ENCODE measurements at places on chromosomes 2 and 18.

DNA sequence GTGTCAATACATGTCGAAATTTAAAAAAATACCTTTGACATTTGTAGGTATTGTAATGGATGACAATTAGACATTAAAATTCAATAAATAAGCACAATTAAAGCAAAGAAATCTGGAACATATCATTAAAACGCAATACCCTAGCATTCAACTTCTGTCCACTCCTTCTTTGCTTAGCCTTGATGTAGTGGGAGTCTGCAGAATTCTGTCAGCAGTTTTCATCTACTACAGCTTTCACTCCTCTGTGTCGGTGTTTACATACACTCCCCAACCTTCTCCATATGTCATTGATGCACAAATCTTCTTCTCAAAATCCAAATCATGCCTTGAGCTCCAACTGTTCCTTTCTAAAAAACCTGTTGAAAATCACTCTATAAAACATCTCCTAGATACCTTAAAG, 1380.6 kb downstream of the DSC3 start:
- no peak for DNase-seq

- no peak for DNase-seq
Observed at GRCh38 chr2:196086517-196087368, 18.1 kb upstream of the DNAH7 start.

DNA sequence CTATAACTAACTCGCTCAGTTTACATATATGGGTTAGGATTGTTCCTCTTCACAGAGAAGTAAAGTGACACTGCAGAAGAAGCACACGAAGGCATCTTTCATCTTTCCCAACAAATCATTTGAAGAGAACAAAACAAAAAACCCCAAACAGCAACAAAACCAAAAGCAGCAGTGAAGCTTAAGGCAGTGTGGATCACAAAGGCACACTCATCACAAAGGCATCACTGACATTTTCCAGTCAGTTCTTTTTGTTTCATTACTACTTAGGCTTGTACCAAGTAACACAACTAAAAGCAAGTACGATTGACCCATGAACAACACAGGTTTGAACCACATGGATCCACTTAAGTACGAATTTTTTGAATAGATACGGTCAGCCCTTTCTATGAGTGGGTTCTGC, 75.7 kb downstream of the RNF152 start:
- no peak for DNase-seq

- DNase-seq: no peak
Observed at GRCh38 chr2:12046641-12047040, 300.2 kb downstream of the LPIN1 start.

DNA sequence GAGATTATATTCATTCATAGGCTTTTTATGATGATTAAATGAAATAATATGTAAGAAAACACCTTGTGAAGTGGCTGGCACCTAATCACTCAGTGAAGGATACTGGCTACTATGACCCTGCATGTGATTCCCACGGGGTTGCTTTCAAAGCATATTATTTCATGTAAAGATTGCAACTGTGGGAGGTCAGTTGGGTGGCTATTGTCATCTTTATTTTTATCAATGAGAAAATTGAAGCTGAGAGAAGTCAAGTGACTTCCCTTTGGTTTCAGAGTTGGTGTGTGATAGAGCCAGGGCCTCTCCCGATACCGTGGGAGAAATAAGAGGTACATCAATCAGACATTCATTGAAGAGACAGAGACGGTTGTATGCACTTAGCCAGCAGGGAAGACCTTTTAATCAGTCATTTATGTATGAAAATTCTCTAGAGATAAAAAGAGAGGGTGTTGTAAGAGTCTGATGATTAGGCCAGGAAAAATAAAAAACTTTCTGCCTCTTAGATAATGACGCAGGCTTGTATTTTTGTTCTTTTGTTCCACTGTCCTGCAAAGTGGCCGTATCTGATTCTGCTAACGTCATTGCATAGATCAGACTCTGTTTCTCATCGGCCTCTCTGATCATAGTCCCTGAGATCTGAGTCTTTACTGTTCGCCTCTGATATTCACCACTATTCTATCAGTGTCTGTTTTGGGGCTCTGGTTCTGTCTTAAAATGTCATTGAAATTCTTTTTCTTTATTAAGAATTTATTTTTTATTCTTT, 50.5 kb downstream of the QPCT start:
- DNase-seq: no peak

GRCh38 chr2:172467382-172467781, 40.0 kb downstream of the ITGA6 start:
- DNase-seq: no peak

GRCh38 chr2:27078267-27079194, at the start of gene EMILIN1:
Gene EMILIN1, plus strand, starts transcription at chr2:27078615. Its CDS starts 451 bp downstream, at chr2:27079066.
- no peak for DNase-seq

DNA sequence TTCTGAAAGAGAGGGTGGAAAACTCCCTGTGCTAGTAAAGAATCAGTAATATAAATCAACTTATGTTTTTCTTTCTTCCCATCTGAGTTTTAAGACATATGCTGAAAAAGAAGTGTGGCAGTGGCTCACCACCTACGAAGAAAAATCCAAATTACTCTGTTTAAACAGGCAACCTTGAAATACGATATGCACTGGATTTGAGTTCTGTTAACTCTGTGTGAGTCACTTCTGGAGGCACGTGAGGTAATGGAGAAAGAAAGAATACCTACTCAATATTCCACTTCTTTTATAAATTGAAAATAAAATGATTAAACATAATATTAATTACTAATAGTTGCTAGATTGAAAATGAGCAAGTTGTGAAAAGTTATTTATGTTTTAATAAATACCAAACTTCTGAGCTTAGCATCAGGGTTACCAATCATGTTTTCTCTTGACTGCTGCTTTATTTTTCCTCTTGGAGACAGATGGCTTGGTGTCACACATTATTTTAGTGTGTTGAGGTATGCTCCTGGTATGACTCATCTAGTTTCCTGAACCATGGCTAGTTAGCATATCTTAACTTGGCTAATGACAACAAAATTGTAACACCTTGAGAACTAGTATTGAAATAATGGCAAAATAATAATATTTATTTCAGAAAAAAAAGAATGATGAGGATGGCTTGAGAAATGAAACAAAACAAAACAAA, 1705.5 kb upstream of the PIK3C3 start:
- DNase-seq: no peak

- peak; percentile 11 for DNase-seq
Observed at GRCh38 chr2:108927936-108928659, 60.9 kb downstream of the EDAR start.

GRCh38 chr18:12233378-12233777, 20.8 kb upstream of the CIDEA start:
- DNase-seq: no peak

DNA sequence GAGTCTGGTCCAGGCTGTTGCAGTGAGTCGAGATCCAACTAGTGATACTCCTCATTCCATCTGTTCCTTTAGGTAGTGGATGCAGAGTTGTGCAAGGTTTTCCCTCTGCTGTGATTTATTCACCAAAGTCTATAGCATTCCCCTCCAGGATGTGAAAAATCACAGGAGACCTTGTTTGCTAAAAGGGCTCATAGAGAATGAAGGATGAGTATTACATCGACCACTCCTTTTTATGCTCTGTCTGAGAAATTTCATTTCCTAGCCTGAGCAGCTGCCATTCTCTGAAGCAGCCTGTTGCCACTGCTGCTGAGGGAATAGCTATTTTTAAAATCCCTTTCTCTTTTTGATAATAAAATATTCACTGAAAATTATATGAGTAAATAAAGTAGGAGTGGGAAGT, 134.1 kb upstream of the LRRTM1 start:
- DNase-seq: no peak

DNA sequence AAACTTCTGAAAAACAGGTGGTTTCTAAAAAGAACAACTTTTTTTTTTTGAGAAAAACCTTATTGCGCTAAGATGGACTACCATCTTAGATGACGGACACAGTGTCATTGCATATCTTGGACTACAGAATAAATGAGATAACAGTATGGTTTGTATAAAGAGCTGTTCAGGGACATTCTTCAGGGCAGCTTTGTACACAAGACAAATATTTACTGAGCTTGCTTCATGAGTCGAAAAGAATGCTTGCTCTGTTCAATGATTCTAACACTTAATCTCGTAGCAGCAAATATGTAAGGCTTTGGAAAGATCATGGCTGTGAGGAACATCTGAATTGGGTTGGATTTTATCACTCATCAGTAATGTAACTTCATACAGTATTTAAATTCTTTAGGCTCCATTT, 282.5 kb upstream of the CWC22 start:
- no peak for DNase-seq

- DNase-seq: no peak
Observed at GRCh38 chr18:58054041-58054781, 10.2 kb downstream of the NEDD4L start.

GRCh38 chr18:21741562-21742314, 1.1 kb downstream of the MIB1 start:
- no peak for DNase-seq

DNA sequence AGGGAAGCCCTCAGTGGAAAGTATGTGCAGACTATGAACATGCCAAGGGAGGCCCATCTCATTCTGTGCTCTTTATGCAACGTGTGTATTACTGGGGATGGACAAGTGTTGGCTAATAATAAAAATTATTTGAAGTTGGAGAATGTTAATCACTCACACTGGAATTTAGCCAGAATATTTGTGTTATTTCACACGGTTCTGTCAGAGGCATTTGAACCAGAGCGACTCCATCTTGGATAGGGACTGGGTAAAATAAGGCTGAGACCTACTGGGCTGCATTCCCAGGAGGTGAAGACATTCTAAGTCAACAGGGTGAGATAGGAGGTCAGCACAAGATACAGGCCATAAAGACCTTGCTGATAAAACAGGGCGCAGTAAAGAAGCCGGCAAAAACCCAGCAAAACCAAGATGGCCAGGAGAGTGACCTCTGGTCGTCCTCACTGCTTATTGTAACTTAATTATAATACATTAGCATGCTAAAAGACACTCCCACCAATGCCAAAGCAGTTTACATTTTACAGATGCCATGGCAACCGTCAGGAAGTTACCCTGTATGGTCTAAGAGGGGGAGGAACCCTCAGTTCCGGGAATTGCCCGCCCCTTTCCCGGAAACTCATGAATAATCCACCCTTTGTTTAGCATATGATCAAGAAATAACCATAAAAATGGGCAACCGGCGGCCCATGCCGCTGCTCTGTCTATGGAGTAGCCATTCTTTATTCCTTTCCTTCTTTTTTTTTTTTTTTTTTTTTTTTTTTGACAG, 2.6 kb upstream of the FZD5 start:
- no peak for DNase-seq

DNA sequence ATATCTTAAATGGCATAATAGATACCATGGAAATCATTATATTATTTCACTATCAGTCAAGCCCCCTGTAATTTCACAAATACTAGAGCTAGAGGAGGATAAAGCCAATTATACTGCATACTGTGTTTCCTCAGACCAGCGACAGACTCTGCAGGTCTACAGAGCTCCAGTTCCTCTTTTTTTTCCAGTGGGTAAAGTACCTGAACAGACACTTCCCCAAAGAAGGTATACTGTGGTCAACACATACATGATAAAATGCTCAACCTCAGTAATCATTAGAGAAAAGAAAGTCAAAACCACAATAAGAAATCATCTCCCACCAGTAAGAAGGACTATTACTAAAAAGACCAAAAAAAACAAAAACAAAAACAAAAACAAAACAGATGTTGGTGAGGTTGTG, 44.6 kb downstream of the SCN7A start:
- no peak for DNase-seq

GRCh38 chr2:198004921-198005829, 200.8 kb downstream of the PLCL1 start:
- DNase-seq: no peak

GRCh38 chr2:141468761-141469160, 662.1 kb downstream of the LRP1B start:
- no peak for DNase-seq

GRCh38 chr18:45666520-45666919, 51.2 kb downstream of the SLC14A2 start:
- DNase-seq: no peak

- DNase-seq: no peak
Observed at GRCh38 chr2:205681401-205682238, 681 bp upstream of the NRP2 start.

DNA sequence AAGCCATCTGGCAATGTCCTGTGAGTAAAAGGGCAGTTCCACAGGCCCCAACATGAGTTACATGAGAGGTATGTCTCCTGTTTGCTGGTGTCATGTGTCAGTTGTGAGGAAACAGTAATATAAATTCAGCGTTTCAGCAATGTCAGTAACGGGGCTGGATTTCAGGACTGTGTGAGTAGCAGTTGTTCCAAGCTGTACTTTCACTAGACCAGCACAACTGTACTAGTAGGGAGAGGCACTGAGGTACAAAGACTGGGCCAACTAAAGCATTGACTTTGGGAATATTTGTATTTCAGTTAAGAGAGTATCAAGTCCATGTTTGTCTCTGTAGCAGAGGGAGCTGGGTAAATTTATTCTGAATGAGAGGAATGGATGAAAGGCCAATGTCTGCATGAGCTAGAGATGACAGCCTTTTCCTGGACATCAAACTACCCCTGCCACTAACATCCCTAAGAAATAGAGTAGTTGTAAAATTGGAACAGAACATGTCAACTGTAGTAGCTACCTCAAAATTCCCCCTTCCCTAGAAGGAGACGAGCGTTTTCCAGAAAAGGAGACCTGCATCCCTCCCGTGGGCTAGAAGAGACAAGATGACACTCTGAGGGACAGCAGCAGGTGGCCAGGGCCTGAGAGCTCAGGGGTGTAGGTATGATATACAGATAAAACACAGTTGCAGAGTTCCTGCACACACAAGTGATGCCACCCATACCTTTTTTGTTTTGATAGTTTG, 24.4 kb downstream of the EIF4E2 start:
- no peak for DNase-seq

DNA sequence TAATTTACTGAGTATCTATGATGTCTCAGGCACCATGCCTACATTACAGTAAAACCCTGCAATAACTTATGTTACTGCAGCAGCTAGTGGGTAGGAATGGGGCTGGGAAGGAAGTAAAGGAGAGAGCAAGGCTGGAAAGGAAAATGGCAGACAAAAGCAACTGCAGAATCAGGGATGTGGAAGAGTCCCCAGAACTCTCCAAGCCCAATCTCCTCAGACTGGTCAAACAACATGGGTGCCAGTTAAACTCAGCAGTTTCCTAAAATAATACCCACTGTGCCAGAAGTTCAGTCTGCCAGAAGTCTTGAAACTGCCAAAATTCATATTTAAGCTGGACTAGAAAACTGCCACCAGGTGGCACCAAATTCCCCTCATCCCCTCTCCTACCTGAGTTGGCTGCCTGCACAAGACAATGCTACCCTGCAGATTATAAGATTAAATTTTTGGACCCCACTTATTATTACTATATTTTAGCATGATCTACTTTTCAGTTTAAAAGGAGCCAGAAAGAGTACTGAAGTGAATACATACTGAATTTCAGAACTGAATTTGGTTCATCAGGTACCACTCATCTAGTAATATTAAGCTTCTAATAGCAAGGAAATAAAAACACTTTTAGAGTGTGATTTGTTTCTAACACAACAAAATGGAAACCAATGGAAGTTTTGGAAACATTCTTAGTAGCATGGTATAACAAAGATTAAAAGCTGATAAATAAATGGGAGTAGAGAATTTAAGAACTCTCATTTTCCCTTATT, 86.8 kb upstream of the DNER start:
- DNase-seq: peak; percentile 48
